ENCODE measurements at places on chromosomes 7 and 10.

DNA sequence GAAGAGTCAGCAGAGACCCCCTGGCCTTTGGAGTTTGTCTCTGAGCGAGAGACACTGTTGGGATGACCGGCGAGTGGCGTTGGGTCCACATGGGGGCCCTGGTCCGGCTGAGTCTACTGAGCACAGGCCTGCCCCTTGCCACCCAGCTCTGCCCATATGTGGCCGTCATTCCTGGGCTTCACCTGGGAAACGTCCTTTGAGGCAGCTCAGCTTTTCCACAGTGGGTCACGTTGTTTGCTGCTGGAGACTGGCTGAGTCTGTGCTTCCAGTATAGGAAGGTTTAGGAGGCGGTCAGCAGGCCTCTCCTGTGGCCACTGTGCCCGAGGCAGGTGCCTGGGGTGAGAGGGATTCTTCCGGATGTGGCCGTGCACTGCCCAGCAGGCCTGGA, 17.1 kb downstream of the ADAM8 start:
- no peak for DNase-seq

DNA sequence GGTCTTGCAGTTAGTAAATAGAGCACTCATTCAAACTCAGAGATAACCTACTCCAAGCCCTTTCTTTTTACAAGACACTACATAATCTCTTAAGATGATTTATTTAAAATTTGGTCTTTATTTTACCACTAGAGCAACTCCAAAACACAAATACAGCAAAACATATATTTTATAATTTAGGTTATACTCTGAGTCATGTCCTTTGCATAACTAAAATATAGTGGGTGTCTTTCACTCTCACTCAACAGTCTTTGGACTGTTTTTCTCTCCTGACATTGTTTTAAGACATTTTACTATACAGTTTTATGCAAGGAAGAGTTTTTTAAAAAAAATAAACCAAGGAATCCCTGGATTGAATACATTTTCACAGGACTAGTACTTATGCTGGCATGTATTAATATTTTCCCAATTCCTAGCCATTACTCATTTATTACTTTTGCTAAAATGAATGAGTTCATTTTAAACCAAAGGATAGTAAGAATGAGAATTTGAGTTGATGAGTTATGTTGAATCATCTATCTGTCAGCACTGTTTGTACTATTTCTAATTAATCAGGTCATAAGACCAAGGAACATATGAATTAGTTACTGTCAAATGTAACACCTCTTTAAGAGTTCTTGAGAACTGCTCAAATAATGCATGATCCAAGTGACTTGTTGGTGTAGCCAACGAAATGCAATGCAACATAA, 303.1 kb upstream of the FZD1 start:
- no peak for DNase-seq

DNA sequence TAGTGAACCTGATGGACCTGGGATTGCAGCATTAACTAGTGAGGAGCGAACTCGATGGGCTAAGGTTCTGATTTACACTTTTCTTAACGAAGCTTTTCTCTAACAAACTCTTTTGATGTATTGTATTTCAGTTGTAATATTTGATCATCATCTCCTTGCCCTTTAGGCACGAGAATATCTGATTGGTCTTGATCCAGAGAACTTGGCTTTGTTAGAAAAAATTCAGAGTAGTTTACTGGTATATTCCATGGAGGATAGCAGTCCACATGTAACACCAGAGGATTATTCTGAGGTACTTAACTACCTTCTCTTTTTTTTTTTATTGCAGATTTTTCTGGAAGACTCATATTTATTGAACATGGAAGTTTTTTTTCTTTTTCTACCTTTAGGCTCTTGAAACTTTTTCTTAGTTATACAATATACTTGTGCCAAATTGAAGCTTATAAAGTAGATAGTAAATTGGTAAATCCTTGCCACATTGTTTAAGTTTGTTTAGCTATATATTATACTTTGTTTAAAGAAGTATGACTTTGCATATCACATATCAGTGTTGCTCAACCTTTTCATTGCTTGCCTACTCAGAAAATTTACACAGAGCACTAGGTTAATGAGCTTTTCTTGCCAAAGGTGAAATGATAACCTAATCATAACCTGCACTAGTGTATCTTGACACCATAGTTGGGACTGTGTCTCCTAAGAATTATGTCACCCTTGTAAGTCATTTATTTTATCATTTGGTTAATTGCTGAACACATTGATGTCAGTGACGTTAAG, 30.4 kb downstream of the CROT start:
- DNase-seq, result no peak

DNA sequence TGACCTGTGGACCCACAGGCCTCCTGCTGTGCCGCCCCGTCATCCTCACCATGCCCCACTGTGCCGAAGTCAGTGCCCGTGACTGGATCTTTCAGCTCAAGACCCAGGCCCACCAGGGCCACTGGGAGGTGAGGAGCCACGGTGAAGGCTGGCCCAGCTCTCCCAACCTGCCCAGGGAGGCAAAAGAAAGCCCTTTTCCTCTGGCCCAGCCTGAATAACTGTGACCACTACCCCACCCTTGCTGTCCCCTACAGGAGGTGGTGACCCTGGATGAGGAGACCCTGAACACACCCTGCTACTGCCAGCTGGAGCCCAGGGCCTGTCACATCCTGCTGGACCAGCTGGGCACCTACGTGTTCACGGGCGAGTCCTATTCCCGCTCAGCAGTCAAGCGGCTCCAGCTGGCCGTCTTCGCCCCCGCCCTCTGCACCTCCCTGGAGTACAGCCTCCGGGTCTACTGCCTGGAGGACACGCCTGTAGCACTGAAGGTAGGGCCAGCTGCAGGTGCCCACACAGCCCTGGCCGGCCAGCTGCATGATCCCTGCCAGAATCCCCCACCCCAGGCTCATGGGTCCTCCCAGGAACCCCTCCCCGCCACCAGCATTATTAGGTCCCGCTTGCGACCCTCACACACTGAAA, 25.5 kb upstream of the SLC29A3 start:
- DNase-seq, result no peak

GRCh38 chr10:58622246-58622645, 109.6 kb downstream of the BICC1 start:
- no peak for DNase-seq

- DNase-seq, result peak; percentile 50
These were observed 52.7 kb downstream of the HIPK2 start for GRCh38 chr7:139725077-139725476.

- no peak for DNase-seq
These were observed 41.8 kb upstream of the TSPAN13 start for GRCh38 chr7:16711730-16712129.

DNA sequence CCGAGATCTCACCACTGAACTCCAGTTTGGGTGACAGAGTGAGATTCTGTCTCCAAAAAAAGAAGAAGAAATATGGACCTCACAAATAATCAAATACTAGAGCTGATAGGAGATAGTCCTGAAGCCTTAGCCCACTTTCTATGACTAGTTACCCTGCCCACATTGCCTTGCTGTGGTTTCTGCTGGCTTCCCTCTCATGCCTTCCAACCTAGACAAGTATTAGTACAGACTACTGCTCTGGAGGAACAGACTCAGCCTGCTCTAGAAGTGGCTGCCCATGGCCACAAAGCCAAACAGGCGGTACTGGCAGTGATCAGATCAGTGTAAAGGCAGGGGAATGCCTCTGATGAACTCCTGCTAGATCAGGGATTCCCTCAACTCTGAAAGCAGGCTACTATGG, 89.7 kb upstream of the PRKAR2B start:
- DNase-seq, result no peak

GRCh38 chr10:44413416-44413815, 28.5 kb upstream of the CXCL12 start:
- no peak for DNase-seq

- DNase-seq, result no peak
These were observed 189.5 kb downstream of the JAZF1 start for GRCh38 chr7:27991006-27991528.

- no peak for DNase-seq
These were observed 27.4 kb downstream of the CCDC3 start for GRCh38 chr10:12974078-12974477.

DNA sequence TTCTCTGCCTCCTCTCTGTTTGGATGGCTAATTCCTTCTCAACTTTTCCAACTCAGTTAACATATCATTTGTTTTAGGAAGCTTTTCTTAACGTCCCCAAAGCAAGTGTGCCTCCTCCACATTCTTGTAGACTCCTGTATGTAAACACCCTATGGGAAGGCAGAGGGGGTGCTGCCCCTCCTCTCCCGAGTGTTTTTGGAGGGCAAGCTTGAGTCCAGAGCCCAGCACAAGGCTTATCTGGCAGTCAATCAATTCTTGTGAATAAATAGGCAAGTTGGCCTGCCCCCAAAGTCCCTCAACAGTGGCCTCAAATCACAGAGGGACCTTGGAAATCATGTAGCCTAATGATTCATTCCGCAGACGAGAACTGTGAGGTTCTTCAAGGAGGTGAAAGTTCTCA, 305.6 kb downstream of the RPS24 start:
- DNase-seq, result no peak

GRCh38 chr7:98091061-98091460, 15.6 kb upstream of the LMTK2 start:
- DNase-seq, result no peak

- DNase-seq, result no peak
These were observed 54.9 kb upstream of the DPYSL4 start for GRCh38 chr10:132131581-132132420.

GRCh38 chr10:26448292-26448691, 10.2 kb downstream of the APBB1IP start:
- no peak for DNase-seq

GRCh38 chr10:78000956-78001472, 28.3 kb downstream of the POLR3A start:
- DNase-seq, result no peak

DNA sequence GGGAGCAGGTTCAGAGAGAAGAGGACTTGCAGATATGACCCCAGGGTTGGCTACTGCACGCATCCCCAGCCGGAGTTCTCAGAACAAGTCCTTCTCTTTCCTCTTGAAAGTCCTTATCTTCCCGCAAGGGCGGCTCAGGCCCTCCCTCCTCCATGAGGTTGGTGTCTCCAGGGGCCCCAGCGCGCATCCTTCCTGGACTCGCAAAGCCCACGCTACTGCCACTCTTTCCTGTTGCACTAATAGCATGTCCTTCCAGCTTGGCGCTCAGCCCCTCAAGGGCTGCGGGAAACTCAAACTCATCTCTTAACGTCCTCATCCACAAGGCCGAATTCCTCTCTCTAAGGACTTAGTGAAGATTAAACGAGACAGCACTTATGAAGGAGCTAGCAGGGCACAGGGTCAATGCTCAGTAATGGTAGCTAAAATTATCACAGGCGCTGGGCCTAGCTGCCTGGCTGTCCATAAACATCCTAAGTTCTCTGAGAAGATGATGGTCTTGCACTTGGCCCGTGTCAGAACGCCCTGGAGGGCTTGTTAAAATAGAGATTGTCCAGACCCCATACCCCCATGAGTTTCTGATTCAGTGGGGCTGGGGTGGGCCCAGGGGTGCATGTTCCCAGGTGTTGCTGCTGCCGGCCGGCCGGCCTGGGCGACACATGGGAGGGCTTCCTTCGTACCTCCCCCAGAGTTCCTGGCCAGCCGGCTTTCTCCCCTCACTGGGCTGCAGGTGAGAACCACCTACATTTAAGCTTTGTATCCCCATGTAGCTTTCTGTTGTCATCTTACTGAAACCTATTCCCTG, 261.4 kb downstream of the COBL start:
- DNase-seq, result no peak

DNA sequence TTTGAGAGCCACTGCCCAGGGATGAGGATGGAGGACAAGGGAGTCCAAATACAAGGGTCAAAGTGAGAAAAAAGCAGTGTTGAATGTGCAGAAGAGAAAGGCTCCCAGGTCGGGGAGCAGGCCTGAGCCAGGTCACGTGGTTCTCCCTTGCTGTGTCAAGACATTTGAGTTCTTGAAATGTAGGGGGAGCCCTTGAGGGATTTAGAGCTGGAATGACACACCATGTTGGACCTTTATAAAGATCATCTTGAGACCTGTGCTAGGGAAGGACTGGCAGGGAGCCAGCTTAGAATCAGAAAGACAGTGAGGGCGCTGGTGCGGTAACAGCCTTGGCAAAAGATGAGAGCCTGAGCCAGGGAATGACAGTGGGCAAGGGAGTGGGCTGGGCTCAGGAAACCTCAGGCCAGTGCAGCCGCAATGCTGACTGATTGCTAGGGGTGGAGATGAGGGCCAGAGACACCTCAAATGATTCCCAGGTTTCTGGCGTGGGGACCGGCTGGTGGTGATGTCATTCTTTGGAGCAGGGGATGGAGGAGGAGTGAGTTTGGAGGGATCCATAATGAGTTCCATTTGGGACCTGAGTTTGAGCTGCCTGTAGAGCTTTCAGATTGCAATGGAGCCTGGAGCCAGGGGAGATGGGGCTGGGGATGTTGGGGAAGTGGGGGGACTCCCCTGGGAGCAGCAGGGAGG, 120.1 kb downstream of the PTPN20 start:
- no peak for DNase-seq

- DNase-seq, result no peak
These were observed 14.9 kb upstream of the PLEKHS1 start for GRCh38 chr10:113736576-113736975.

DNA sequence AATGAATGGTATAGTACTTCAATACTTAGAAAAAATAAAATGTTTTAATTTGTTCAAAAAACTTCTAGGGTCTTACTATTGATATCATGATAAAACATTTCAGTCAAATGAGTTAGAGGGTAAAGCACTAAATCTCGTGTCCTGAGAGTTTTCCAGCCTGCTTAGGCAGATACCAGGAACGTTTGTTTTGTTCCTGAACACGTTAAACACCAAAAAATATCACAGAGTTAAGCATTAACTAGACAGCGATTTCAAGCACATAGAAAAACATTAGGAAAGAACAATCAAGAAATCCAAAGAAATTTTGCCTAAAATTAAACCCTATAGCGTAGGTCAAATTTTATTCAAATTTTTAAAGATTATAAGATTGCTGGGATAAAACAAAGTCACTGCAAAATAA, 204.6 kb upstream of the AGR3 start:
- no peak for DNase-seq

GRCh38 chr10:62627983-62628382, 176.5 kb upstream of the ADO start:
- no peak for DNase-seq

- DNase-seq, result no peak
These were observed 15.5 kb upstream of the MICALL2 start for GRCh38 chr7:1474736-1475135.

DNA sequence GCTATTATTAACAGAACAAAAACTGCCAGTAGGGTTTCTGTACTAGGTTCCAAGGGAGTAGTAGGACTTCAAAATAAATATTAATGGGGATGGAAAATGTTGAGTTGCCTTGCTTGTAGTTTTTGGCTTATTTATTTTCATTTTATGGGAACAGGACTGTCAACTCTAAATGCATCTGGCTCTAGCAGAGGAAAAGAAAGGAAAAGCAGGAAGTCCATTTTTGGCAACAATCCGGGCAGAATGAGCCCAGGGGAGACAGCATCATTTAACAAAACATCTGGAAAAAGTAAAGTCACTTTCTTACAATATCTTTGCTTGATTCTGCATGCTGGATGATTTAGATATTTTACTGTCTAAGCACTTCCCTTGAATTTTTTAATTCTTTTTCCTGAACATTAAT, 69.4 kb downstream of the NOC3L start:
- DNase-seq, result no peak

DNA sequence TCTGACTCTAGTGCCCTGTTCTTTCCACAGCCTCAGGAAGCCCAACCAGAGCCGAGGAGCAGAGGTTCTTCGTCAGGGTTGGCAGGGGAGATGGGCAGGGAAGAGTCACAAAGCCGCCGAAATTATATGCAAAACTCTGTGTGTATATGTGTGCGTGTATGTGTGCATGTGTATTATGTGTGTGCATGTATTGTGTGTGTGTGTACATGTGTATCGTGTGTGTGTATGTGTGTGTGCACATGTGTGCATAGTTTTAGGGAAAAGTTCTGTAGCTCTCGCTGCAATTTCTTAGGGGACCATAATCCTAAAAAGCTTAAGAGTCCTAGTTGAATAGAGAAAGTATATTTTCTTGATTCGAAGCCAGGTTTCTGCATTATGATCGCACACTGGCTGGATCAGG, 17.0 kb downstream of the DNAJB12 start:
- no peak for DNase-seq

Data from NCI-H187 treated with DMSO at 0.1 percent for 48 hours (cell line).